Fibroblast of skin of right biceps (primary cell): ENCODE measurements at places on chromosomes 2 and 18.

- DNase-seq, result no peak
Measured at GRCh38 chr2:11807156-11808015, 61.0 kb downstream of the LPIN1 start.

DNA sequence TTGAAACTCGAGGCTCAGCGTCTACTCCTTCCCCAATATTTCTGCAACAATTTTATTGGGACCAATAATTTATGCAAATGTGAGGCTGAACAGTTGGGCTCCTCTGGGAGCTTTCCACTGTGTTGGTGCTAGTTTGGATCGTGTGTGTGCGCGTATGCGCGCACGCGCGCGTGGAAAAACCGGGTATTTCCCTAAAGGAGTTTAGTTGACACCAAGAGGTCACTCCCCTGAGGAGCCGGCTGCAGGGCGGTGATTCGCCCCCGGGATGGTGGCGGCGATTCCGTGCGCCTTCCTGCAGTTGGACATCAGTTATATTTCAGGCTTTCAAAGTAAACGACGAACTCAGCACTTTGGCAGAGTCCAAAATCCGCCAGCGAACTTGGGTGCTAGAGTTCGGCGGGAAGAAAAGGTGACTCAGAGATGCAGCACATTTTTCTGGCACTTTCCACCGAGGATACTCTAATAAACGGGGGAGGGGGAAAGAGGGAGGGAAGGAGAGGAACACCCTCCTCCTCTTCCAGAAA, 186.5 kb upstream of the FANCL start:
- DNase-seq, result peak; percentile 46

- no peak for DNase-seq
Measured at GRCh38 chr2:239597216-239597615, 196.4 kb upstream of the HDAC4 start.

DNA sequence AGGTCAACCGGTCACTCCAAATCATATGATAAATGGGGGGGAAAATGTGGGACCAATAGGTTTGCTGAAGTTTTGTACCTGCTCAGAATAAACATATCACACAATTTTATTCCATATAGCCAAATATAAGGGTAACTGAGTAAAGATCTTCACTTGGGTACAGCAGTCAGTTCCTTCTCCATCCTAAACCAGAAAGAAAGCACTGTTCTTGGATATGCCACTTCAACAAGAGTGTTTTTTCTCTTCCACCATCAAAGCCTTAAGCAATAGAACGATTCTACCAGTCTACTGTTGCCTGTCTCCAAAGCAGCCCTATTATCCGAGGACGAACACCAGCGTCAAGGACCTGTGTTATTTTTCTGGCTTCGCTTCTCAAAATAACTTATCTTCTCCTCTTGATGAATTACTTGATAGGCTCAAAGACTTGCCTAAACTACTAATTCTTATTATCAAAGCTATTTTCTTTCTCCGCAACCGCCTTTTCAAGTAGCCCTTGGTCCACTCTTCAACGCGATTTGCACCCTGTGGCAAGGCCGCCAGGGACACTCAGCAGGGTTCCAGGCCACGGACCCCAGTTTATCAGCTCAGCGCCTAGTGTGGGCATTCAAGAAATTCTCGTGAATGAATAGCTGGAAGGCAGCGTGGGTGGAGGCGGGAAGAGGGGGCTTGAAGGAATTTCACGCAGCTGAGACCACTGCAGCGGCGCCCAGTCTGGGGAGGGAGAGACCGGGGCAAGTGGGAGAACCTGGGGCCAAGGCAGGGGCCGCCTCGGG, 646 bp downstream of the ALS2 start:
- DNase-seq, result peak; percentile 10

- no peak for DNase-seq
Measured at GRCh38 chr18:57431002-57431382, 4.2 kb upstream of the ONECUT2 start.

- DNase-seq, result no peak
Measured at GRCh38 chr18:37368110-37368954, 197.3 kb downstream of the CELF4 start.

- DNase-seq, result no peak
Measured at GRCh38 chr2:147679955-147680531, 164.8 kb upstream of the ACVR2A start.

DNA sequence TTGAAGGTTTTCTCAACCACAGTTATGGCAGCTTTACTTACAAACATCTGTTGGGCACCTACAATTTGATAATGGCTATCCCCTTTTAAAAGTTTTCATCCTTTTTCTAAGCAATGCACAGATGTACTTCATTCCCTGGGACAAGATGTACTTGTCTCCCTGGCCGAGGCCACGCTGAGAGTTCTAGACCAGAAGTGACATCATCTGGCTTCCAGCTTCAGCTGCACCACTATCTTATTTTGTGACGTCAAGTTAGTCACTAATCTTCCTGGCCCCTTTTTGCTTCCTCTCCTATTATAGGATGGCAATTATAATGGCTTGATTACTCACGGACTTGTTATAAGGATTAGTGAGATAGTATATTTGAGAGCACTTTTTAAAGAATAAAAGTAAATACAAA, 386.4 kb downstream of the BCL11A start:
- no peak for DNase-seq

DNA sequence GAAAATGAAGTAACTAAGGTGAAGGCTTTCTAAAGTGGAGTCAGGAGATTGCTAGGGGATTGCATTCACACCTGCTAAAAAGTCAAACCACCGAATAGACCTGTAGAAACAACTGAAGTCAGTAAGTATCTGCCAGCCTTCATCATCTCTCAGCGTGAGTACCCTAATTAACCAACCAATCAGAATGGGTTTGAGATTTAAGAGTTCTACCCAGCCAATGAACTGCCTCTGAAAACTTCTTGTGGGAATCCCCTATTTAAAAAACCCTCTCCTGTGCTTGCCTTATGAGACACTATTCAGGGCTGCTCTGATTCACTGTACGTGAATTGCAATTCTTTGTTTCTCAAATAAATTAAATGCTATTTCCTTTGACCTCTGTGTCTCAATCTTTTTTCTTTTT, 3.4 kb upstream of the FAM161A start:
- no peak for DNase-seq

GRCh38 chr2:7018282-7018701, 101.1 kb downstream of the RNF144A start:
- no peak for DNase-seq

DNA sequence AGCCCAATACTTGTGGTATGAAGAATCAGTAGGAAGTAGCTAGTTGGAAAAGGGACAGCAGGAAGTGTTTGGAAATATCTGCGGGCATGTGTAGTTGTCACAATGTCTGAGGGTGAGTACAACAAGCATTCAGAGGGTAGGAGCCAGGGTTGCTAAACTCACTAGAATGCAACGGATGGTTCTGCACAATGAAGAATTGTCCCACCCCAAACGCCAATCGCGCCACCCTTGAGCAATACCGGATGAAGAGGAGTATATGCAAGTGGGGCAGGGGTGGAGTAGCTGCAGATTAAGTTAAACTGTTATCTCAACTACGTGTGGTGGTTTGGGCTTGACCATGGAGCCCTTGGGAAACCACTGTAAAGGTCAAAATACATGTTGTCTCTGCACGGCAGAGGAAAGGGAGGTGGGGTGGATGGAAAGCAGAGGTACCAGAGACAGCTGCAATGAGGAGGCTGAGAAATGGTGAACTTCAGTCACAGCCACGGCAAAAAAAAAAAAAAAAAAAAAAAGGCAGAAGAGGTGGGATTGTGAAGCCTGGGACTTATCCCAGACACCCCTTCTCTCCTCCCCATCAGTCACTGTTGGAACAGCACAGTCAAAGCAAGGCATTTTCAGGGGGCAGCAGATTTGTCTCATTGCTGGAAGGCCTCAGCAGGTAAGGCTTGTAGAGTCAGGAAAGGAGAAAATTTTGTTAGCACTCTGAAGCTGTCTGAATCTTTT, 5.2 kb downstream of the CCL20 start:
- DNase-seq, result no peak

GRCh38 chr2:160061944-160062291, 497 bp downstream of the PLA2R1 start:
- no peak for DNase-seq

- peak; percentile 97 for DNase-seq
Measured at GRCh38 chr18:41938445-41938844, 16.6 kb upstream of the PIK3C3 start.

GRCh38 chr2:201984800-201985525, 48.7 kb upstream of the FZD7 start:
- no peak for DNase-seq
